ENCODE measurements at places on chromosomes 11 and 22. TPM values are rescaled to one million over a fixed set of nuclear protein-coding genes. Genes with fewer than 3 reads are reported as not detected.

DNA sequence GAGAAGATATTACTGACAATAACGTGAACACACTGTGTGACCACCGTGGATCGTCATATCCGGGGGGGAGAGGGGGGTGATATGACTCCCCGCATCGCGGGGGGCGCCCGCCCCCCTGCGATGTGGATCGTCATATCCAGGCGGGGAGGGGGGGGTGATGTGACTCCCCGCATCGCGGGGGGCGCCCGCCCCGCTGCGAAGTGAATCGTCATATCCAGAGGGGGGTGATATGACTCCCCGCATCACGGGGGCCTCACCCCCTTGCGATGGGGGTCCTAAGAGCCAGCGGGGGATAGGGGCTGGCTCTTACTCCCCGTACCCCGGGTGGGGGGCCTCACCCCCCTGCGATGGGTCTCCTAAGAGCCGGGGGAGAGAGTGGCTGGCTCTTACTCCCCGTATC, 19.9 kb downstream of the UNC93B1 start:
- DNase-seq, result no peak

DNA sequence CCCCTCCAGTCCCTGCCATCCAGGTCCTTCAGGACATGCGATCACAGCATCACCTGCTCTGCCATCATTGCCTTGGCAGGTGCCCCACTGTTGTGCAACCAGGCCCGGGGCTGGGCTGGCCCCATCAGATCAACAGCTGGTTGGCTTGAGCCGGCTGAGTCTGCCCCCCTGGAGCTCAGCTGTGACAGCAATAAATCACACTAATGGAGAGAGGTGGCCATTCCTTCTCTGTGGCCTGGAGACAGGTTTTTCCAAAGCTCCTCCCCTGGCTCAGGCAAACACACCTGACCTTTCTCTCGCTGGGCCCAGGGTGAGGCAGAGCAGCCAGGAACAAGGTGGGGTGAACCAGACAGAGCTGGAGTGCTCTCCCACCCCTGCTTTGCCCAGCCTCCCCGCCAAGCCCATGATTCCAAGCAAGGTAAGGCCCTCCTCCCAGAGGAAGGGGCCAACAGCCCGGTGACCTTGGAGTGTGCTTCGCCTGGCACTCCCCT, 8.9 kb upstream of the FXYD2 start:
- DNase-seq, result no peak

DNA sequence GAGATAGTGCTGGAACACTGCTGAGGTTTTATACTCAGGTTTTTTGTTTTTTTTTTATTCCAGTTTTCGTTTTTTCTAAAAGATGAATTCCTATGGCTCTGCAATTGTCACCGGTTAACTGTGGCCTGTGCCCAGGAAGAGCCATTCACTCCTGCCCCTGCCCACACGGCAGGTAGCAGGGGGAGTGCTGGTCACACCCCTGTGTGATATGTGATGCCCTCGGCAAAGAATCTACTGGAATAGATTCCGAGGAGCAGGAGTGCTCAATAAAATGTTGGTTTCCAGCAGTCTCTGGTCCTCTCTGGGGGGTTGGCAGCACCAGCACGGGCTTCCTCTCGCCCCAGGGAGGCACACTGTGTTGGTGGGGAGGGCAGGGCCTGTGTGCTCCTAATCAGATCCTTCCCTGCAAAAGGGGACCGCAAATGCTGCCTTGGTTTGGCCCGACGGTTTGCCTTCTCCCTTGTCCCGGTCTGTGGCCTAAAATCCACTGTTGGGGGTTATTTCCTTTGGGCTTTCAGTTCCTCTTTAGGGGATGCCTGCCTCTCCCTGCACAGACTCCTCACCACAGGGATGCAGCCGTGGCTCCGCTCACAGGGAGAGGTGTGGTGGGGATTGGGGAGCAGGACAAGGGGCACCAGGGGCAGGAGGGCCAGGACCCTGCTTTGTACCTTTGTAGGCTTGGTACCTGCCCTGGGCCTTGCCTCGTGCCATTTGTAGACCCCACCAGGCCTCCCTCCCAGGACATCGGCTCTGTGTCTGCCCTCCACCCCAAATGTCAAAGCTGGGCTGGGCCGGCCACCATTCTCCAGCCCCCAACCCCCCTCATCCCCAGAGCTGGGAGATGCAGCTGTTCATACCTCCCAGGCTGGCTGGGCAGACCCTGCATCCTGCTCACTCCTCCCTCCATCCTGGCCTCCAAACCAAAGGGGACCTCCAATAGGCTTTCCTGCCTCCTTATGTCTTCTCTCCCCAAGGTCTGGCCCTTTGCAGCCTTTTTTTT, 13.5 kb downstream of the MCAT start:
- DNase-seq, result no peak

- DNase-seq, result no peak
Measured at GRCh38 chr22:42725606-42726355, 5.1 kb upstream of the A4GALT start.

- DNase-seq, result no peak
Measured at GRCh38 chr11:133181667-133182066, 350.6 kb downstream of the OPCML start.

DNA sequence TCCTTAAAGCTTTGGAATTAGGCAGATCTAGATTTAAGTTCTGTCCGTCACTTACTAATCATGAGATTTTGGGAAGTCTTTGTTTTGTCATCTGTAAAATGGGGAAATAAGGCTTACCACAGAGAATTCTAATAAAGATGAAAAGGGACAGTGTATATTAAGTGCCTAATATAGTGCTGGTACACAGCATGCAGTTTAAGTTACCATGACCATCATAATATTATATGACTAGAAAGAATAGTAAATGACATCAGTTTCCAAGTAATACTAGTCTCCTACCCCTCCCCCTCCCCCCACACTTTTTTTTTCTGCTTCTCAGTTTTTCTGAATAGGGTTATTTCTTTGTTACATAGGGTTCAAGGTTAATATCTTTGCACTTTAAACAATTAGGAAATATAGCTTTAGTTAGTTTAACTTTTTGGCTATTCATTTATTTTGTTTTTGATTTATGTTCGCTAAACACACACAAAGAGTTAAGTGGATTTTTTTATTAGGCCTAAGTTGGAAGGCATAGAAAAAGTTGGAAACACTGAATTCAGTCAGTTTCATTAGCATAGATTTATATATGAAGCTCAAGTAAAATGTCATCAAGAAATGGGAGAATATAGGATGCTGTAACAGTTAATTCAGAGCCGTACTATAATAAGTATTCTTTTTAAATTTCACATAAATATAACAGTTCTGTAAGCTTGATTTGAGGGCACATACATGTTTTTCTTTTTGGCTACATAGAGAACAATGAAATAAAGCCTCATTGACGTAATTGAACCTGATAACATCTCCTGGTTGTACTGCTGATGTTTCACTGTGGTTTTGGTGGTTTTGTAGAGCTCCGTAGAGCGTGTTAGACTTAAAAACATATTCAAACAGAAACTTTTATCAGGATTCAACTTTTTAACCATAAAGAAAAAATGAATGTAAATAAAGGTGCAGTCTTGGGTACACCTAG, 121.2 kb downstream of the PDE3B start:
- no peak for DNase-seq

GRCh38 chr11:85114786-85115185, 512.4 kb downstream of the DLG2 start:
- DNase-seq, result no peak

- no peak for DNase-seq
Measured at GRCh38 chr22:49773531-49773930, 54.1 kb downstream of the BRD1 start.

DNA sequence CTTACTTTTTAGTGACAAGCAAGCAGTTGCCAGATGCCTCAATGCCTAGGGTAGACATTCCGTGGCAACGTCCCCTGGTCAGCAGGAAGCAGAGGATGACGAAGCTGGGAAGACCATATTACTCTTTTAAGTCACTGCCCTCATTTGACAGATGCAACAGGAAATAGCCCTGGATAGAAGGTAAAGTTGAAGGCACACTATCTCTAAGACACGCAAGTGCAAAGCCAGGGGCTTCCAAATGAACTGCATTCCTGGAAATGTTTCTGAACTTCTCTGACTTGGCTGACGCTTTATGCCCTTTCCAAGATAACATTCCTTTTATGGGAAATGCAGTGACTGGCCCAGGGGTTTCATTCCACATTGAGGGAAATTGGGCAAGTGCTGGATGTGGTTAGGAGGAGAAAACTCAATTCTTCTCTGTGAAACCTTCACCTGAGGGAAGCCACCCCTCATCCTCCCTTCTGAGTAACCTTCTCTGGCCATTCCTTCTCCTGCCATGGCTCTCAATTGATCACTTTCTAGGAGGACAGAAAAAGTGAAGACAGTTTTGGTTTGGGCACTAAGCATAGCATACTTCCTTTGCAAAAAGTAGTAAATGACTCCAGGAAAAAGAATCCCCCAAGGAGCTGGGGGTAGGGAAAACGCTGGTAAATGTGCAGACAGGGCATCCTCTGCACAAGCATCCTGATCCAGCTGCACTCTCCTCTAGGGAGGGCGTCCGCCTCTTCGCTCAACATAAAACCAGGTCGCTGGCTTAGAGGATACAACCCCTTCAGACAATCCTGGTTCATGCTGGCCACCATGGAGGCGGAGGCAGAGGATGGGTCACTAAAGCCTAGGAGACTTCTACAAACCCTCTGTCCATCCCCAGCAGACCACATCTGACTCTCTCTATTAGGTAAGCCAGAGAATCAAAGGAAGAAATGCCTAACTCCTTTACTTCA, 14.5 kb downstream of the PCSK7 start:
- DNase-seq, result no peak

- peak; percentile 50 for DNase-seq
Measured at GRCh38 chr11:111417766-111418435, 38.8 kb upstream of the POU2AF1 start.

- peak; percentile 32 for DNase-seq
Measured at GRCh38 chr11:11244470-11245080, 108.5 kb downstream of the CSNK2A3 start.

GRCh38 chr22:46801331-46801811, 38.9 kb downstream of the TBC1D22A start:
- DNase-seq, result no peak

GRCh38 chr11:44377121-44377520, 67.2 kb upstream of the ALX4 start:
- no peak for DNase-seq

DNA sequence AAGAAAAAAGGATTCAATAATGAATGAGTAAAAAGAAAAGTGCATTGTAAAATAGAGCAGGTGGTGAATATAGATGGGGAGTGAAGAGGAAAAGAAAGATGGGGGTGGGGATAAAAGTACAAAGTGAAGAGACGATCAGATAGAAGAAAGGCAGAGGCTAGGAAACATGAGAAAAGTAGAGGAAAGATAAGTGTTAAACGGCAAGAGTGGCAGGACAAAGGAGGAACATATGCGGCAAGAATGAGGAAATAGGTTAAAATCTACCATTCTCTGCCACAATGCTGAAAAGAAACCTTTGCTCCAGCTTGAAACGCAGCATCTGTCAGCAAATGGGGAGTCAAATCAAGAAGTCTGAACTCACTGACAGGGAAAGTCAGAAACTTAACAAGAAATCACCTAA, 6.8 kb downstream of the FUT4 start:
- no peak for DNase-seq

The TMEM45B gene
- 2.9 TPM for total RNA-seq

The SULT4A1 gene
- total RNA-seq, result under 0.01 TPM

The IGLL5 gene
- total RNA-seq, result not detected

The SLC17A6 gene
- not detected for total RNA-seq

The RIC3 gene
- total RNA-seq, result not detected
